NCI-H460 (cell line): ENCODE measurements at places on chromosomes 16 and 17. TPM values are rescaled to one million over a fixed set of nuclear protein-coding genes. Genes with fewer than 3 reads are reported as not detected.
A peak's percentile ranks its signal among the peaks of the same experiment; 100 is the strongest.

Gene SMIM36
- not detected in 2 replicates for total RNA-seq

Gene C17orf100
- 0.22 and 0.32 TPM in 2 replicates for total RNA-seq

Gene SF3B3
- total RNA-seq = 159 and 190 TPM in 2 replicates

Gene SLC13A2
- not detected in 2 replicates for total RNA-seq

Gene ST6GALNAC2
- total RNA-seq = 1.4 and 3.1 TPM in 2 replicates

Gene KRTAP2-1
- total RNA-seq = not detected in 2 replicates

Gene SLC5A10
- not detected in 2 replicates for total RNA-seq

Gene KRTAP2-3
- total RNA-seq = not detected in 2 replicates

DNA sequence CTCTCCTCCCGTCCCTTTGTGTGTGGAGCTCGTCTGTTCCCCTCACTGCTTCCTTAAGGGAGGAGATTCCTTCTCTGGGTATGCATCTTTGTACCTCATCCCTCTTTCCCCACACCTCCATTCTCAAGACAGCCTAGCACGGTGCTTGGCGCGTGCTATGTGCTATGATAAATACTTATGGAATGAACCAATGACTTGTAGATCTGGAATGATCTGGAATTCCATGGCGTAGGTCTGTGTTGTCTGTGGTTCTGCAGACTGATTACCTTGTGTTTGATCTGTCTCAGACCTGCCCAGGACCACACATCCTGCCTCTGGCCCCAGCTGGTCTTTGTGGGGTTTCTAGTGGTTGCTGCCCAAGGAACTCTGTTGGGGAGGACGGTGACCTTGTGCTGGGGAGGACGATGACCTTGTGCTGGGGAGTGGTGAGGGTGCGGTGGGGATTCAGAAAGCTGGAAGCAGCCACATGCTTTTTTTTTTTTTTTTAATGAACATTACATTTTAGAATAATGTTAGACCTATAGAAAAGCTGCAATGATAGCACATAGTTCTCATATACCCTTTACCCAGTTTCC is 33.5 kb upstream of the ETV4 start:
- DNase-seq = no peak

DNA sequence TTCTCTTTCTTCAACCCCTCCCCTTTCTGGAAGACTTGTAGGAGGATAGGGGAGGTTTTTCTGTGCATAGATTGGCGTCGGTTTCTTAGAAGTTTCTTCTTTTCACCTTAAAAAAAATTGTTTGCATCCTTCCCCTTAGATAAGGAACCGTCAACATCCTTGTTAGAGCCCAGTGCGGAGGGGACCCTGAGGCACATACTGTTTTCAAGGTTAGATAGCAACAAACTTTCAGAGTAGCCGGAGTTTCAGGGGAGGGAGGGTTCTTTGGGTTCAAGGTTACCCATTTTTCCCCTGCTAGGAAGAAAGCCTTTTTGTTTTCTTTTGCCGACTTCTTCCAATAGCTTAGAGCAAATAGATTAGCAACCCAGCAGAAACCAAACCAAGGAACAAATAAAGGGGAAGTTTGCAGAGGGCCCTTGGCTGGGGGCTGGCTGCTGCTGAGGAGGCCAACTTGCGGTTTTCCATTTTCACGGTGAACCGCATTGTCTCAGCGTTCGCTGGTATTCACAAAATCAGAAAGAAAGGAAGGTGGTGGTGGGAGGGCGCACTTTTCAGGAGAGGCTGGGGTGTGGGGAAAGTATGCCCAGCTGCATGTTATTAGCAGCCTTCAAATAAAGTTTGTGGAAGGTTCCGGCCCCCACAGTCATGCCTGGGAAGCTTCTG is 28.8 kb downstream of the MSI2 start:
- DNase-seq = no peak

DNA sequence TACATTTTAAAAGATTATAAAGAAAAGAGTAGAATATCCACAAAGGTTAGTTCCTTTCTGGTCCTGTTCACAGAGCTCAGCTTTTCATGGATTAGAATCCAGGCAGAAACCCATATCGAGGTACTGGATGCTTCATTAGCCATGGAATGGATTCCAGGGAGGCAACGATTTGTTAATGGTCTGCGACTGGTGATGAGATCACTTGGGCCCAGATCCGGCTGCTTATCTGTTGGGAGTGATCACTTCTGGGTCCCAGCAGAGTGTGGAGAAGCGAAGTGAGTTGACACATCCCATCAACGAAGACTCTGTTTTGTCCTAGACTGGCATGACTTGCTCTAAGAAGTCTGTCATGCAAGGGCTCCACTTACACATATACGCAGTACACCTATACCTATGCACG is 165.8 kb downstream of the MAF start:
- no peak for DNase-seq

DNA sequence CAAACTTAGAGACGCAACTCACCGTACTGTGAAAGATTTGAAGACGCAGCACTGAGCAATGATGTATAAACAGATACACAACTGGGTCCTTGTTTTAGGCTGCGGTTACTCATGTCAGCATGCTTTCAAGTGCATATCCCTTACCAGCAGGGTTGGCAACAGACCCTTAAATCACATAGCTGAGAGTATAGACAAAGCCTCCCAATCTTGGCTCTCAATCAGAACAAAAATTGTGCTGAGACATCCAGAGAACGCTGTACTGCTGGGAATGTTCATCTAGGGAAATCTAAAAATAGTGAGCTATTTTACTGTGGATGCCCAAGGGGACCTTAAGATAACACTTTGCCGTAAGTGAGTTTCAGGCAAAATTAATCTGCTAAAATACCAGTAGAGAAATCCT is 84.4 kb upstream of the NUDT7 start:
- DNase-seq = no peak

- no peak for DNase-seq
Observed at GRCh38 chr17:1963250-1963649, 61.9 kb downstream of the RTN4RL1 start.

GRCh38 chr16:69711115-69711740 is 15.1 kb downstream of the NQO1 start:
- DNase-seq = no peak

DNA sequence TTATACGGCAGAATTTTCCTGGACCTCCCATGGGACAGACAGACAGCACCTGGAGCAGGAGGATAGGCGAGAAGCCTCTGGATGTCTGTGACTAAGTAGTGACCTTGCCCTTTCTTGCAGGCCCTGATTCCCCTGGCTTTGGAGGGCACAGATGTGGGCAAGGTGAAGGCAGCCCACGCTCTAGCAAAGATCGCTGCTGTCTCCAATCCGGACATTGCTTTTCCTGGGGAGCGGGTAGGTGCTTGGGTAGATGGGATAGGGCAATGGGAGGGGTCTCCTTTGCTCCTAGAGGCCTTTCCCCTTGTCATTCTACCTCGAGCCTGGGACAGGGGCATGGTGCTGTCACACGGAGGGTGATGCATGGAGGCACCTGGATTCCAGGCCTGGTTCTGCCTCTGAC is 17.3 kb downstream of the SLC35G3 start:
- no peak for DNase-seq

DNA sequence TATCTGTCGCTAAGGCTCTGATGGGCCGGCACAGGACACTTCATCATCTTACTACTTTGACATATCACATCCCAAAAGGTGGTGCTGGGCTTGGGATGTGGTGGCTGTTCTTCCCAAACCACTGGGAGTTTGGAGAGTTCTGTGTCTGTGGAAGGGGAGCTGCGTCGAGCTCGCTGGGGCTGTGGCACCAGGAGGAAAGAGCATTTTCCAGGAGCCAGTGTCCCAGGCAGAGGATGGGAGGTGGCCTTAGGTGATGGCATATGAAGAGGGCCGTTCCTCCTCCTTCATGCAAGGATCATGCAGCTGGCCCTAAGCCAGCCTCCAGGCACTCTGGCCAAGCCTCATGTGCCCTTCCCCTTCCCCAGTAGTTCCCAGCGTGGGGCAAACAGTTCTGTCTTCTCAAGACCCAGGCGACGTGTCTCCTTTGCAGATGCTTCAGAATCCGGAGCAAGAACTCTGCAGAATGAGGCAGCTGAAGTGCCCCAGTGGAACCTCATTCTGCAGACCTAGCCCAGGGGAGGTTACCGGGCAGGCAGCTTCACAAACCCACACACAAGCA is 89.4 kb upstream of the TNRC6C start:
- DNase-seq = no peak

- DNase-seq = no peak
Observed at GRCh38 chr16:17245776-17246175, 225.0 kb downstream of the XYLT1 start.

- DNase-seq = no peak
Observed at GRCh38 chr16:61500851-61501250, 535.4 kb downstream of the CDH8 start.

GRCh38 chr17:82031303-82031884 is at the start of gene RAC3:
TSS of gene RAC3 (plus strand) at chr17:82031678. CDS start at chr17:82031762, 84 bp downstream.
- DNase-seq = no peak

GRCh38 chr17:47776330-47777197 is 43.5 kb downstream of the TBX21 start:
- DNase-seq = peak; percentile 50

GRCh38 chr16:12144355-12144754 is 167.8 kb downstream of the SNX29 start:
- DNase-seq = no peak

DNA sequence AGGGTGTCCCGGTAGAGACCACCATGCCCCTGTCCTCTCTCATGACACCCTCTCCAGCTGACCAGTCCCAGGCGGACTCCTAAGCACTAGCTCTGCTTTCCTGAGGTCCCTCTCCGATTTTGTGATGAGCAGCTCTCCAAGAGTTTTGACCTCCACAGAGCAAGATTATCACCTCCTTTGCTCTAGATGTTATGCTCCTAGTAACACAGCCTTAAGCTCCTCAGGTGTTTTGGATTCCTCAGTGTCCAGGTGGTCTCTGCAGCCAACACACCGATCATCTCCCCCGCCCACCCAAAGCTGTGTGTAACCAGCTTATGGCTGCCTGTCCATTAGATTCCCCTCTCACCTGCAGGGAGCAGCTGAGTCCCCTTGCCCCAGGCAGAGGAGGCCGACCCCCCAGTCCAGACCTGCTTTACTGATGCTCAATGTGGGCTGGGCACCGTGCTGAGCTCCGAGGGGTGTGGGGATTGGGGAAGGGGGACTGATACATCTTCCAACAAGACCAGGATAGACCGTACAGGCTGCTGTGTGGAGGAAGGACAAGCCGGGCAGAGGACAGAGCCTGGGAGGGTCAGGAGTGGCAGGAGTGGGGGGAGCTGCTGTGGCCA is 2.3 kb downstream of the TRPV3 start:
- no peak for DNase-seq

DNA sequence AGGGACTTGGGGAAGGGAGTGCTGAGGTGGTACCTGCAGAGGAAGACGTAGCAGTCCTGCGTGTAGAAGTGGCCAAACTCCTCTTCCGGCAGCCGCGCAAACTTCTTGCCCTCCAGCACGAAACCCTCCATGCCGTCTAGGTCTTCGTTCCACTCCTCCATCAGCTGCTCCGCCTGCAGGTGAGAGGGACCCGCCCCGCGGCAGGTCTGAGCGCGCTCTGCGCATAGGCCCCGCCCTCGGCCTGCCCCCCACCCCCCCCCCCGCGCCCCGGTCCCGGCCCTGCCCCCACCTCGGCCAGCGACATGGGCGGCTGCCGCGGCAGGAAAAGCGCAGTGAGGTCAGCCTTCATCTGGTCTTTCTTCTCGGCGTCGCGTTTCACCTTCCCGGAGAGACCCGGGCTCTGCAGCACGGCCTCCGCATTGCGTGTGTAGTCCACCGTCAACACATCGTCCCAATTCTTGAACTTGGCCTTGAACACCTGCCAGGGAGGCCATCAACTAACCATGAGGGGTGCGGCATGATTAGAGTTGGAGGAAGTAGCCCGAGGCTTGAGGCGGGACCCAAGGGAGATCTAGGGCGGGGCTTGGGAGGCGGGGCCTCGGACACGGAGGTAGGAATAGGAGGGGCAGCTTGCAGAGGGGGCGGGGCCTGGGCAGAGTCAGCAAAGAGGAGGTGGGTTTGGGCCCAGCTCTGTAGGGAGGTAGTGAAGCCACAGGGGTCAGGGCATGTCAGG is 11.5 kb downstream of the FLII start:
- DNase-seq = peak; percentile 36

DNA sequence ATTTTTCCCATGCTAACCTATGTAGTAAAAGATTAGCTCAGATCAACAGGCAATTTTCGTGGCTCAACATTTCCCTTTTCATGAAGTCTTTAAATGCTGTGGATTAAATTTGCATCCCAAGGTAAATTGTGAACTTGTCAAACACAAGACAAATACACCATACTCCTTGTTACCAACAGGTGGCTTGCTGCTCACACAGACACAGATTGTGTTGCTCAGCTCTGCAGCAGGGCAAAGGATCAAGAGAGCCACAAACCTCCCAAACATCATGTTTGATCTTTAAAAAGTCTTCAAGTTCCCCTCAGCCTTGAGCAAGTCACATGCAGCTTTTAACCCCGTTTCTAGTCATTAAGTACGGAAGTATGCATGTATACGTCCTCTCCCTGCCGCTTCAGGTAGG is 119.6 kb upstream of the CNTNAP4 start:
- DNase-seq = no peak

DNA sequence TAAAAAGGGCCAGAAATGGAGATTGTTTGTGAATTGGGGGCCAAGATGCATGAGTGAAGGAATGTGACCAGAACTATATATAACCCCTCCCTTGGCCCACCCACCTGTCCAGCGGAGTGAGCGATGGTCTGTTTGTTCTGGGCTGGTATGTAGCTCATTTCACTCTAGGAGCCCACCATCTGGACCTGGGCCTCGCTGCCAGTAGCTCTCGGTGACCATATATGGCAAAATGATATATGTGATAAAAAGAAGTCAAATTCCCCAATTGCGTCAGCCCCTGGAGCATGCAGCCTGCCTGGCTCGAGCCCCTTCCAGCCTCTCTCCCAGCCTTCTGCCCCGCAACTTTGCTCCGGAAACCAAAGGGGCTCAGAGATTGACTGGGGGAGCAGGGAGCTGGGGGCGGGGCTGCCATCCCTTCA is 47.3 kb downstream of the CCDC42 start:
- DNase-seq = no peak

DNA sequence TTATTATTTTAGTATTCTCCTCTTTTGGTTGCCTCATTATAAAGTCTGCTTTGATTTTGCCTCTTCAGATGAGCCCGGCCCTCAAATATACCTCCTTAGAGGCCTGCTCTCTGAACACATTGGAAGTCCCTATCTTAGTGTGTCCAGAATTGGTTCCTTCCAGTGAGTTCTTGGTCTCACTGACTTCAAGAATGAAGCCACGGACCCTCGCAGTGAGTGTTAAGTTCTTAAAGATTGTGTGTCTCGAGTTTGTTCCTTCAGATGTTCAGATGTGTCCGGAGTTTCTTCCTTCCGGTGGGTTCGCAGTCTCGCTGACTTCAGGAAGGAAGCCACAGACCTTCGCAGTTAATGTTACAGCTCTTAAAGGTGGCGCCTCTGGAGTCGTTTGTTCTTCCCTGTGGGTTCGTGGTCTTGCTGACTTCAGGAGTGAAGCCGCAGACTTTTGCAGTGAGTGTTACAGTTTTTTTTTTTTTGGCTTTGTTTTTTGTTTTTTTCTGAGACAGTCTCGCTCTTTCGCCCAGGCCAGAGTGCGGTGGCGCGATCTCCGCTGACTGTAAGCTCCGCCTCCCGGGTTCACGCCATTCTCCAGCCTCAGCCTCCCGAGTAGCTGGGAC is 45.8 kb upstream of the NOS2 start:
- no peak for DNase-seq

- DNase-seq = no peak
Observed at GRCh38 chr16:85916141-85916890, 17.4 kb downstream of the IRF8 start.
